ENCODE measurements at places on chromosomes 5 and 9.

DNA sequence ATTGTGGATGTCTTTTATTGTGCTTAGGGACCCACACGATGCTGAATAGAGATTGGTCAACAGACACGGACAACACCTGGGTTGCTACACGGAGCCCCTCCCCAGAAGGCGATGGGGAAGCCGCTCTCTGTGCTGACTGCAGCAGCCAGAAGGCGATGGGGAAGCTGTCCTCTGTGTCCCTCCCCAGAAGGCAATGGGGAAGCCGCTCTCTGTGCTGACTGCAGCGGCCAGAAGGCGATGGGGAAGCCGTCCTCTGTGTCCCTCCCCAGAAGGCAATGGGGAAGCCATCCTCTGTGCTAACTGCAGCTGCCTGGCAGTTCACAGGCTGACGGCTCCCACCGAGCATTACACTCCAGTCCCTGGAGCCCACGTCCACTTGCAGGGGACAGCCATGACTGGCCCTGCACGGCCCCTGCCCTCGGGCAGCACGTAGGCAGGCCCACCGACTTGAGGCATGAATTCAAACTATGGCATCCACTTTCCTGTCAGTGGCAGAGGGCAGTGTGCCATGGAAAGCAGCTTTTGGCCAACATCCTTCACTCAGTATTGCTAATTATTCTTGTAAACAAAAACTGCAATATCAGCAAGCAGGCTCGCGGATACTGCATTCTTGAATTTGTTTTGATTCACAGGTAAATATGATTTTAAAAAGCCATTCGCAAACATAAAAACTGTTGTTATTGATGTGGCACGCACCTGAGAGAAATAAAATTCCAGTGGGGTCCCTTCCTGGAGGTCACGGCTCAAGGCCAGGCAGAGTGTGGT lies 48.1 kb upstream of the CLPTM1L start:
- no peak for DNase-seq

DNA sequence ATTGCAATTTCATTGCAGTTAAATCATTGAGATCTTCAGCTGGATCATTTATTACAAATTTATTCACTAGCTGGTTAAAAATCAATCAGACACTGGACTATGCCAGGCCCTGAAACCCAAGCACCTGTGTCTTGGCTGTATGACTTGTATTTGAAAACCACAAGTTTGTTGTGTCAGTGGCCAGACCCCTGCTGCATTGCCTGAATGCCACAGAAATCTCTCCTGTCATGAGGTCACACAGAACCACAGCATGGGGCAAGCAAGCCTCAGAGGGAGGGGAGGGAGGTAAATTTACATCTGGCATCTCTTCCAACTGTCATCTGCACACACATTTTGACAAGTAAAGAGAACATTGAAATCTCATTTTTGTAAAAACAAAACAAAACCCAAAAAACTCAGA lies 90.0 kb downstream of the ARRDC3 start:
- DNase-seq: no peak

DNA sequence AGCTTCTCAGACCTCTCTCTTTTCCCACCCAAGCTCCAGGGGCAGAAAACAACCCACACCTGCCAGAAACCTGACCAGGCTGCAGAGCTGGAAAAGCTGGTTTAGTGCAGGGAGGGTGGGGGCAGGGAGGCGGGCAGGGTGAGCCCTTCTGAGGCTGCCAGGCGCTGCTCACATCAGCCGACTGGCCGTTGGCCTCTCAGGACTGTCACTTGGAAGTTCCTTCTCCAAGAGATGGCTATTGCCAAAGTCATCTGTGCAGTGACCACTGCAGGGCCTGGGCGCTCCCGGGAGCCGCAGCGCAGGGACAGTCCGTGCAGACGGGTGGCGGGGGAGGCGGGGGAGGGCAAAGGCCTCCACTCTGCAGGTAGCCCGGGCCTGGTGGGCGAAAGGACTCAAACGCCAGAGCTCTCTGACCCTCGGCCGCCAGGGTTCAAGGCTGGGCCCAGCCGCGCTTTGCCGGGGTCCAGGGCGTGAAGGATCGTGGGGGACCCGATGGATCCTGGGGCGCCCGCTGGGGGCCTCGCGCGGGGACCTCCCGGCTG lies 205.0 kb upstream of the IER5L start:
- no peak for DNase-seq

DNA sequence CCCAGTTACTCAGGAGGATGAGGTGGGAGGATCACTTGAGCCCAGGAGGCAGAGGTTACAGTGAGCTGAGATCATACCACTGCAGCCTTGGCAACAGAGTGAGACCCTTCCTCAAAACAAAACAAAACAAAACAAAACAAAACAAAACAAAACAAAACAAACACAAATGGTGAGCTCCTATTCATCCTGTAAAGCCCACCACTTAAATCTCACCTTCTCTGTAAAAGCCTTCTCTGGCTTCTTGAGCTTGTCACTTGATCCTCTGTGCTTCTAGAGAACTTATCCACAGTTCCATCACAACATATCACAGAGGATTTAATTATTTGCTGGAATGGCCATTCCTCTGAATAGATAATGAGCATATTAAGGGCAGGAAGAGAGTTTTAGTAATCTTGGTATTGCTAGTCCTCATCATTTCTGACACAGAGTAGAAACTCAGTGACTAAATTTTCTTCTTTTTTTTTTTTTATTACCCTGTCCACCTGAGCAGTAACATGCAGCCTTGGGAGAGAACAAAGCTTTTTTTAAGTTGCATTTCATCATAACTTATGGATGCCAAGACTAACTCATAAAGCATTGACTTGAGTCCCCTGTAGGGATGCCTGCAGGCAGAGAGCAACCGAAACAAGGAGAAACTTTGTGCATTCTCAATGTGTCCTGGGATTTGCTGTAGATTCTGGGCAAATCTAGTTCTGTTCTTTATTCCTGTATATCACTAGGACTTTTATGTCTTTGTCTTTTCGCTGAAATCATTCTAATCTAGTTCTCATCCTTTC lies 13.0 kb upstream of the HSPA9 start:
- no peak for DNase-seq

Data from HEK293T (cell line).